Hematopoietic multipotent progenitor cell (in vitro differentiated cells): ENCODE measurements at places on chromosomes 1 and 21.

DNA sequence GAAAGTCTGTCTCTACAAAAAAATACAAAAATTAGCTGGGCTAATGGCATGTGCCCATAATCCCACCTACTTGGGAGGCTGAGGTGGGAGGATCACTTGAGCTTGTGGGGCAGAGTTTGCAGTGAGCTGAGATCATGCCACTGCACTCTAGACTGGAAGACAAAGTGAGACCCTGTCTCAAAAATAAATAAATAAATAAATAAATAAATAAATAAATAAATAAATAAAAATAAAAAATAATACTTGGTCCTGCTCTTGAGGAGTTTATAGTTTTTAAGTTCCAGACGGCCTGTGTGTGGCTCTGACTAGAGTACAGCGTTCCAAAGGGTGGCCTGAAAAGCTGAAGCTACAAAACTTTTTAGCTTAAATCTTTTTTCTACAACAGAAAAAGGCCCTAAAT is 35.1 kb downstream of the PCSK9 start:
- DNase-seq = no peak

- DNase-seq = no peak
These were observed 20.5 kb downstream of the ELAVL4 start for GRCh38 chr1:50129201-50129600.

DNA sequence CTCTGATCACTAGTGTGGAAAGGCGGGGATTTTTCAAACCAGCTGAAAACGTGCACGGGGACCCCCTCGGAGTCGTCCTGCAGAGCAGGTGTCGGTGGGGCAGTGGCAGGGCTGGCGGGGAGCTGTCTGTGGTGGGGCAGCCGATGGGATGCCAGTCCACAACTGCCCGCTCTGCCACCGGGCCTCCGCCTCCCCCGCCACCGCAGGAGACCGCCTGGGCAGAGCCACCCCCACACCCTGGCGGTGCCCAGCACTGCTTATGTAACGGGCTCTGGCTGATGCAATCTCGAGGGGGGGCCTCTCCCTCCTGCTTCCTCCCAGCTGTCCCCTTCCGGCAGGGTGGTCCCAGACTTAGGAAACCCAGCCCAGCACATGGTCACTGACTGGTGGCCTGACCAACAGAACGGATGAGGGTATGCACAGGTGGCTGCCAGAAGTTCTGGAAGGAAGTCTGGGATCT is 9.3 kb downstream of the CHD5 start:
- DNase-seq = no peak

DNA sequence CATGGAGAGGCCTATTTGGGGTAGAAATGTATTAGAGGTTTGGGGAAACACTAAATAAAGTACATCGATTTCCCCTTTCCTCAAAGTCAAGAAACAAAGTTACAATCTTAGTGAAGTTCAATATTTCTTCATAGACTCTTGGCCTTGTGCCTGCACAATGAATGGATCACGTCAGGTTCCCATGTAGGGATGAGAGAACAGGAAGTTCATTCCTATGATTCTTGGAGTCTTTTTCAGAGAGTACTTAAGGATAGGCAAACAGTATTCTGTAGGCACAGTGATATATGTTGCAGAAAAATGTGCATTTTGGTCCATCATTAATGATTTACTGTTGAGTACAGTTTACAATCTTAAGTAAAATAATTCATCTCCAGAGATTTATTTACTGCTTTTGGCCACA is 275.5 kb downstream of the RGS7 start:
- DNase-seq = no peak

DNA sequence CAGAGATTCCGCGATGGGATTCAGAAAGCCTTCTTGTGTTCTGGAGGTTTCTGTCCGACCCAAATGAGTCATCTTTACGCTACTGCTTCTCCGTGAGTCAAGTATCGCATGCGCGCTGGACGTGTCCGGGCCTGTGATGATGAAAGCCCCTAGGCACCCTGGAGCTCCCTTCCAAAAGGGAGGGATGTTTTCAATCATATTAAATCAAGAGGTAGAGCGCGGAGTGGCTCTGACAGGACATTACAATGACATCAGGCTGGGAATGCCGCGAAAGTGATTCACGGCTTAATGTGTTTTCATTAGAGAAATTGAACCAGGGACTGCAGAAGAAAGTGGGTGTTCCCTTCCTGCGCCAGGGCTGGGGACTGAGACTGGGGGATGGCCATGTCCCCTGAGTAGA is 48.5 kb downstream of the AJAP1 start:
- DNase-seq = no peak

GRCh38 chr1:104593413-104594187 is 843.9 kb downstream of the AMY1C start:
- DNase-seq = no peak

- DNase-seq = no peak
These were observed 499.2 kb downstream of the SETD4 start for GRCh38 chr21:35561116-35561515.
